ENCODE measurements at places on chromosomes 4 and X. TPM values are rescaled to one million over a fixed set of nuclear protein-coding genes. Genes with fewer than 3 reads are reported as not detected.

- no peak for DNase-seq
Observed at GRCh38 chrX:1485033-1485432, 32.3 kb upstream of the ASMTL start.

The CT45A5 gene
- not detected for polyA plus RNA-seq

The VEGFC gene
- 18.1 TPM for polyA plus RNA-seq

DNA sequence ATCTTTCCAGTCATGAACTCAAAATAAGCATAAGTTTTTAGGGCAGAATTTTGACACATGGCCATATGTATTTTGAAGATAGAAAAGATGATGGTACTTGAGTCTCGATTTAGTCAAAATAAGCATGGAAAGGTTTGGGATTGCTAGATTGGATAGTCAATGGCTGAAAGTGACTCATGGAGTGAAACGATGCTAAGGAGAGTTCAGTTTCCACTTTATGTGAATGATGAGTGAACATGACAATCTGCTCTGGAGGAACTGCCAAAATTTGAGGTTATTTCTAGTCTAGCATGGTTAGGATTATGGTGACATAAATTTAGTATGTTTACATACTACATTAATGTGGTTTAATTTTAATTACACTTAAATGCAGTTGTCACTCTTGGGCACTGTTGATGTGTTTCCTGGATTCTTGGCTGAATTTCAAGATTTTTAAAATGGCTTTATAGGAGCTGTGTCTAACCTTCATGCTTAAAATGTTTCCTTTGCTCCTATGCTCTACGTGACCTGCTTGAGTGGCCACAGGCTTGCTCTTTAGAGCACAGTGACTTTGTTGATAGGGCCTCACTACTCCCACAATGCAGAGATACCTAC lies 17.1 kb downstream of the DDX3X start:
- no peak for DNase-seq

DNA sequence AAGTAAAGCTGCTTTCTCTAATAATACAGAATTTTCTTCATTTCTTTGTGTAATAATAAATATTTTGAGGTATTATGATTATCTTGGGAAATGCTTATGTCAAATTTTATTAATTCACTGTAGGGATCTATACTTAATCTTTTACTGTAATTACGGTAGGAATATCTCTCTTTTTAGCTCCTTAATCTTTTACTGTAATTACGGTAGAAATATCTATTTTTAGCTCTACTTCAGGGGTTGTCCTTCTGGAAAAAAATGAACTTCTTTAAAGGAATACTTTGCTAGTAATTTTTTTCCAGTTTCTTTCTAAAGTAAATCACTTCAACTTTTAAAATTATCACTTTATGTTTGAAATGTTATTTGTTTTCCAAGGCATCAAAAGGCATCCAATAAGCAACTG lies 2229.4 kb upstream of the AGA start:
- DNase-seq = no peak

The DACH2 gene
- polyA plus RNA-seq = 25.6 TPM

- DNase-seq = peak; percentile 11
Observed at GRCh38 chr4:139229534-139230039, 50.4 kb downstream of the MGARP start.

GRCh38 chrX:134679221-134679620 lies 20.9 kb upstream of the PLAC1 start:
- no peak for DNase-seq

DNA sequence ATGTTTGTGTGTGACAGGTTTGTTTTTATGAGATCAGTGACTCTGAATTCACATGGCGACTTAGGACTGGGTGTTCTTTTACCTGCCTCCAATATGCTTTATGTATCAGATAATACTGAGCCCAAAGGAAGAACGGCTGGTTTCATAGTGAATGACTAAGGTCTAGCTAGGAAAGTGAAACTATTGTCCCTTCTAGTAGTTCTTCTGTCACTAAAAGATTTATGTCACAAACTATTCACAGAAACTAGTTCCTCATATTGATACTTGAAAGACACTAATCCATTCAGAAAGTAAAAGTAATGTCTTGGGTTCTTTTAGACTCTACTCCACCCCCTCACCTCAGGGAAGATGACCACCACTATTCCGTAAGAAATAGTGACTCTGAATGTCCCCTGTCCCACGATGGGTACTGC lies 81.7 kb downstream of the EGF start:
- DNase-seq = no peak

The SH2D1A gene
- polyA plus RNA-seq = 0.21 TPM

DNA sequence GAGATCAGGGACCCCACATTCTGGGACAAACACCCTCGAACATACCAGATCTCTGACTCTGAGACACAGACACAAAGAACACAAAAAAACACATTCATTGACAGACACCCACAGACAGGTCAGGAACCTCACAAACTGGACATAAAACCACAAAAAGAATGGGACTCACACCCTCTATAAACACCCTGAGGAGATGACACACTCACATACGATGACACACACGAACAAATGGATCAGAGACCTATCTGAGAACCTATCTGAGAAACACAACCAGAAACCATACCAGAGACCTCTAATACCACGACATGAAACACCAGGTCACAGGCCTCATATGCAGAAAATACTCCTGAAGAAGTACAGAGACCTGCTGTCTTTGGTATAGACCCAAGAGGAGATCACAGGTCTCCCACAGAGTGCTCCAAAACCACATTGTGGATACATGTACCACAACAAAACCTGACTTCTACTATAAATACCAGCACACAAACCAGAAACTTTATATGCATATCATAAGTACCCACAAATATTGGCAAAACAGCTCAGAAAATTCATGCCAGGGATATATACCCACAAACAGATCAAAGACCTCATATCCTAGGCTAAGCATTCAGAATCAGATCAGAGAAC lies 19.5 kb downstream of the SUV39H1 start:
- DNase-seq = no peak

- DNase-seq = no peak
Observed at GRCh38 chr4:11635342-11635741, 206.6 kb upstream of the HS3ST1 start.

GRCh38 chrX:16014171-16014570 lies 109.2 kb upstream of the GRPR start:
- no peak for DNase-seq

DNA sequence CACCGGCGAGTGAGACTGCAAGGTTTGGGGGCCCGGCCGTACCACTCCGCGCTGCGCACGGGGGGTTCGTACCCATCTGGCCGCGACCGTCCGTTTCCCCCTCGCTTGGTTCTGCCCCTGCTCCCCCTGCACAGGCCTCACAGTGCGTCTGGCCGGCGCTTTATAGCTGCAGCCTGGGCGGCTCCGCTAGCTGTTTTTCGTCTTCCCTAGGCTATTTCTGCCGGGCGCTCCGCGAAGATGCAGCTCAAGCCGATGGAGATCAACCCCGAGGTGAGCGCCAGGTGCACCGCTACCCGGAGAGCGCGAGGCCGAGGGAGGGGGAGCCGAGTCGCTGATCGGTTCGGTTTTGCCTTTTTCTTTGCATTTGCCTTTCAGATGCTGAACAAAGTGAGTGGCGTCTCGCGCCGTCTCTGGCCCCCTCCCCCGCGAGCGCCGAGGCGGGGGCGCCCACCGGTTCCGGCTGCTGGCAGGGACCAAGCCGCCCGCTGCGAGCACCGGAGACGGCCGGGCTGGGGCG lies at the start of gene UCHL1:
UCHL1 (plus strand) TSS at position 189 of the 517 bp plus-strand sequence; CDS start at position 238, 49 bp downstream.
- DNase-seq = peak; percentile 72

The LRIT3 gene
- polyA plus RNA-seq = 0.25 TPM

- DNase-seq = no peak
Observed at GRCh38 chr4:26288355-26288909, 32.4 kb upstream of the RBPJ start.

DNA sequence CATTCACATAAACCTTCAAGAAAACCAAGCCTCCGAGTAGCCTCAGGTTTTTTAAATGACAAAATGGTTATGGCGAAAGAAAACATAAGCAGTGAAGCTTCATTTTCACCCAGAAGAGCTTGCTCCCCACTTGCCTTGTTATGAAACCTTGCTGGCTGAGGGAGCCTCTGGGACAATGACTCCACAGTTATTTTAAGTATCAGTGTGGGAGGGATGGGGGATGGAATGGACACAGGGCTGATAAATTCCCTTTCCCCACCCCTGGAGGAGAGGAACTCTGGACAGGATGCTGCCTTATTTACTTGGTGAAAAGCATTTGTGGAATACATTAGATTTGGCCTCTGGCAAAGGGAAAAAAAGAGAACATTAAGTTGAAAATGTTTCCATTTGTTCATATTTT lies 220.7 kb upstream of the CNKSR2 start:
- no peak for DNase-seq

The CT83 gene
- polyA plus RNA-seq = not detected

GRCh38 chr4:150211799-150212445 lies 133.7 kb downstream of the DCLK2 start:
- DNase-seq = no peak

DNA sequence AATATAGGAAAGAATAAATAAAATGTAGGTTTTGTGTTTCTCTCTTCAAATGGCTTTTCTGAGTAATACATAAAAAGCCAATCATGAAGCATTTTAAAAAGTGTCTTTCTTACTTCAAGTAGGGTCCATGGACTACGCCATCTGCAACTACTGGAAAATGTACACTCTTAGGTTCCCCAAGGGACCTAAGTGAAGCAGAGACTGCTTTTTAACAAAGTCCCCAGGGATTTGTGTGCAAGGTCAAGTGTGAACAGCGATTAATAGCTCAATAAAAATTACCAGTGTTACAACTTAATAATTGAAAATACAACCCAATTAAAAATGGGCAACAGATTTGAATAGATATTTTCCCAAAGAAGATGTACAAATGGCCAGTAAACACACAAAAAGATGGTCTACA lies 84.9 kb downstream of the ARHGAP6 start:
- no peak for DNase-seq

DNA sequence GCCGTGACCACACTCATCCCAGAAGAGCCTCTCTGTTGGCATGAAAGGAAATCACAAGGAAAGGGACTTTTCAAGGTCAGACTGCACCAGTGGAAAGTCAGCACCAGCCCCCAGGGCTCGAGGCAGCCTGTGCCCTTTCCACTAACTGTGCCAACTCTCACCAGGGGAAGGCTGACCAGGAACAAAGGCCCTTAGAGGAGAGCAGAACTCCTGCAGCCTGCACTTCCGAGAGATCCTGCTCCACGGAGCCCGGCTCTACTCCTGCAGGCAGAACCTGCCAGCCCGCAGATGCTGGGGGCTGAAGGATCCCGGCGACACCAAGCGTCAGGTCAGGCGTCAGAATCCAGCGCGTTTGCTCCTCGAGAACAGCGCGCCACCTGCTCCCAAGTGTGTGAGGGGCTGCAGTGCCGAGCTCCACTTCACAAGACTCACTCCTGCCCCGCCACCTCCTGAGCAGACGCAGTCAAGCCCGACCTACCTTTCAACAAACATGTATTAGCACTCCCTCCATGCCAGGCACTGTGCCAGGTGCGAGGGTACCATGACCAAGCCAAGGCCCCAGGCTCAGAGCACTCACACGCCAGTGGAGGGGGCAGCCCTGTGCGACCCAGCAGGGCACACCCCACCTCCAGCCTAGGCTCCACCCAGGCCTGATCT lies 13.6 kb upstream of the HELT start:
- peak; percentile 47 for DNase-seq

Measured in left renal cortex interstitium (tissue), 4 donors.